ENCODE measurements at places on chromosomes 4 and X. TPM values are rescaled to one million over a fixed set of nuclear protein-coding genes. Genes with fewer than 3 reads are reported as not detected.

DNA sequence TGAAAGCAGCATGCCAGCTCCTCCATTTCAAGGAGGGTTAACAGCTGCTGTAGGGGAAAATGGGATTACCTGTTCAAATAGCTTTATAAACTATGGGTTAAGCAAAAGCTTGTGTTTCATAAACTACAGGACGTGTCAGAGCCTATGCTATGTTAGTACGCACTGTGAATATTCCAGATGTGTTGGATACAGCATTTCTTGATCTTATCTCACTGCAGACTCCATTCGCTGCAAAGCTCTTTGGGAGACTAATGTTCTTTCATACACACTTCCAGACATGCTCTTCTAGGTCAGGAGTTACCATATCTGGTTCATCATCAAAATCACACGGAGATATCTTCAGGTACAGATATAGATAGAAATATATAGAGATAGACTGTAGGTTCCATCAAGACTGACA is 281.2 kb upstream of the FAM241A start:
- no peaks in the 10 kb centered on the region for H3K4me1 ChIP-seq
- no peaks in the 10 kb centered on the region for H3K27me3 ChIP-seq
- no peak for DNase-seq
- no peak overlapping the region for H3K4me3 ChIP-seq
- H3K27ac ChIP-seq: no peak overlapping the region
- H3K36me3 ChIP-seq: no peaks in the 10 kb centered on the region

DNA sequence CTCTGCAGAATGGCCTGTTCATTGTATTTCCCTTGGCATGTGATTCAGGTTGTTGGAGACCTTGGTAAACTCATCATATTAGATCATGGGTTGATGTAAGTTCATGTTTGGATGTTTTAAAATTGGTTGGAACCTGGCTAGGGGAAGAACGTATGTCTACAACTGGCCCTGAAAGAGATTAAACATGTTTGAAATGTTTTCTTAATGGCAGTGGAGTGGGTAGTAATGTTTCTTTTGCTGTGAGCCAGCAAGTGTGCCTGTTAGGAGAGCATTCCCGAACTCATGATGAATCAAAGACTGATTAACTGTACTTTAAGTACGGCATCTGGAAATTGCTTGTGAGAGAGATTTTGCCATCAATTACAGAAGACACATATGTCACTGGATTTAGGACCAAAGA is 44.5 kb upstream of the SLC4A4 start:
- H3K27me3 ChIP-seq: no peaks in the 10 kb centered on the region
- no peaks in the 10 kb centered on the region for H3K36me3 ChIP-seq
- no peaks in the 10 kb centered on the region for H3K4me1 ChIP-seq
- no peak overlapping the region for H3K27ac ChIP-seq
- no peak for DNase-seq

DNA sequence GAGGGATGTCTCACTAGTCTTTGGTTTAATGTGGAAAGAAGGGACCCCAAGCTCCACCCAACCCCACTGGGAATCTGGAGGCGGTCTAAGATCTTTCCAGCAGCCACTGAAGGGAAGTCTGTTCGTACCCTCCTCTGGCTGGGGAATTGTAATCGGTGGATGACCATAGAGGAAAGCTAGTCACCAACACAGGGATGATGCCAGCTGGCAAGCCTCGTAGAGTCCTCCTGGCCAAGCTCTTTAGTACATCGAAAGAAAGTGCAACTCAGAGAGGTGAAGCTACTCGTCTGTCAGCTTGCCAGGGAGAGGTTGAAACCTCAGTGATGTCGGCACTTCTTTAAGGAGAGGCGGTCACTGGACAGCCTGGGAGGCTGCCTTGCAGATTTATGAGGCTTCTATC is 58.7 kb downstream of the MAMLD1 start:
- DNase-seq: no peak
- no peaks in the 10 kb centered on the region for H3K4me1 ChIP-seq
- no peaks in the 10 kb centered on the region for H3K36me3 ChIP-seq
- no peak overlapping the region for H3K4me3 ChIP-seq

DNA sequence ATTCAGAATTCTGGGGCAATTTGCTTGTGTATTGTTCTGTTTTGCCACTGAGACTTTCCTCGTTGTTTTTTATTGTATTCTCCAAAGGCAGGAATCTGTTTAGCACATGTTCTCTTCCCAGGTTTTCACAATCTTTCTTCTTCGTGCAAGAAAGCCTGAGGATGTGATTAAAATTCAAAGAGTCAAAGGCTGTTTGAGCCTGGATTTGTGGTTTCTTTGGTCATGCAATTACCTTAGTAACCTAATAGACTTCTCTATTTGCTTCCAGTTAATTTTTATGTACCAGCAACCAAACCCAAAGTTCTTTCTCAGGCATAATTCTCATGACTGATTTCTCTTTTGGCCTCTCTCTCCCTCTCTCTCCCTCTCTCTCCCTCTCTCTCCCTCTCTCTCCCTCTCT is 1420.1 kb upstream of the TENM3 start:
- H3K27ac ChIP-seq: no peak overlapping the region
- no peak for DNase-seq
- no peaks in the 10 kb centered on the region for H3K27me3 ChIP-seq
- H3K36me3 ChIP-seq: no peaks in the 10 kb centered on the region

GRCh38 chr4:31598639-31599038 is 878.5 kb downstream of the PCDH7 start:
- H3K27me3 ChIP-seq: no peaks in the 10 kb centered on the region
- H3K36me3 ChIP-seq: no peaks in the 10 kb centered on the region
- no peak for DNase-seq

GRCh38 chr4:79598214-79598613 is 190.2 kb upstream of the GK2 start:
- no peak overlapping the region for H3K4me3 ChIP-seq
- no peaks in the 10 kb centered on the region for H3K27me3 ChIP-seq
- no peaks in the 10 kb centered on the region for H3K36me3 ChIP-seq
- no peak overlapping the region for H3K27ac ChIP-seq

DNA sequence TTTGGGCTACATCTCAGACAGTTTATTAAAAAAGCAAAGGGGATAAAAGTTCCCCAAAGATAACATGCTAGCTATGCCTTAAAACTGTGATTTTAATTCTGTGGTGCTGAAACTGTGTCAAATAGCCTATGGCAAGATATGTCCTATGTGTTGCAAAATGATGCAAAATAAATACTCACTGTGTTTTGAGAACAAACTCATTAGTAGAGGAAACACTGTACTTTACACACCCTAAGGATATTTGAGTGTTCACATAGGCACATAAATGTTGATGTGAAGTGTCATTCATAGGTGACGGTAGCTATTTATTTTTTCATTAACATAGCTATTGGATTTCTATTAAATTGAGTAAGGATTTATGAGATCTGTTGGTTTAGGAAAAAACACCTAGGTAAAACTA is 351.9 kb downstream of the FAT4 start:
- H3K27ac ChIP-seq: no peak overlapping the region
- no peaks in the 10 kb centered on the region for H3K36me3 ChIP-seq
- H3K4me1 ChIP-seq: no peaks in the 10 kb centered on the region
- no peak overlapping the region for H3K4me3 ChIP-seq

- H3K27me3 ChIP-seq: no peaks in the 10 kb centered on the region
- no peaks in the 10 kb centered on the region for H3K4me1 ChIP-seq
- DNase-seq: no peak
- H3K4me3 ChIP-seq: no peak overlapping the region
- H3K27ac ChIP-seq: no peak overlapping the region
These were observed 215.2 kb downstream of the ANTXR2 start for GRCh38 chr4:79857811-79858210.

EVC gene
- 1.6 TPM for total RNA-seq

GSPT2 gene
- total RNA-seq: 1.9 TPM

SH3TC1 gene
- total RNA-seq: 8.1 TPM

PARM1 gene
- total RNA-seq: 15.8 TPM

ASMT gene
- total RNA-seq: not detected

TRIM2 gene
- total RNA-seq: 153 TPM

IGSF1 gene
- total RNA-seq: not detected

CNGA2 gene
- not detected for total RNA-seq

DOCK11 gene
- 13.5 TPM for total RNA-seq

RNF175 gene
- not detected for total RNA-seq

AKAP4 gene
- total RNA-seq: not detected
